ENCODE measurements at places on chromosomes 5 and 9.

- no peak for DNase-seq
These were observed 13.6 kb downstream of the MCCC2 start for GRCh38 chr5:71600783-71601182.

DNA sequence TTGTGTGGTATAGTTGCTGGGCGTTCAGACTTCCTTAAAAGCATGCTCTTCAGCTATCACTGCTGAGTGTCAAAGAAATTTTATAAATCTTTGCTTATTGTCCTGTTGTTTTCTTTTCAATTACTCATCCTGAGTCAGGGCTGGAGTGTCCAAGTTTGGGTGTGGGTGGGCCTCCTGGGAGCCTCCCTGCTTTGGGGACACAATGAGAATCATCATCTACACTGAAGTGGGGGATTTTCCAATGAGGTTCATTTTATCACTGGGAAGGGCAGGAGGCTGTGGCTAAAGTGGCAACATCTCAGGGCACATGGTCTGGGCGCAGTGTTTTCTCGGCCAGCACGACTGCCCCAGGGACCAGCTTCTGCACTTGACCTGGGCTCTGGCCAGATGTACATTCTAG lies 19.5 kb downstream of the GFPT2 start:
- DNase-seq = no peak

- no peak for DNase-seq
These were observed 9.0 kb upstream of the MOB3B start for GRCh38 chr9:27538647-27539046.

DNA sequence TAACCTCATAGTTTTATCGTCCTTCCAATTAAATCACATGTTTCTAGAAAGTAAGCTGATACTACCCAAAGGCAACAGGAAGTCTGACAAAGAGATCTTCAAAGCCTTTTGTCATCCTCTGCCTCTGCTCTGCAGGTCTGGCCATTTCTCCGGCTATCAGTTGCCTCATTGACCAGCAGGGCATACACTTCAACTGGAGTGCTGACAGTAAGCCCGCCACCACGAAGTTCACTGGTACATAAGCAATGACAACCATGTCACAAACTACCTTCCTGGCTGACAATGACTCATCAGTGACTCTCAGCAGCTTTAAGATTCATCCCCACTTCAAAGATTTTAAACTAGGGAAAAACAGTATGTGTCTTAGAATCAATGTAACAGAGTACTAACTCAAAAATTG lies 20.6 kb downstream of the SPTLC1 start:
- no peak for DNase-seq

DNA sequence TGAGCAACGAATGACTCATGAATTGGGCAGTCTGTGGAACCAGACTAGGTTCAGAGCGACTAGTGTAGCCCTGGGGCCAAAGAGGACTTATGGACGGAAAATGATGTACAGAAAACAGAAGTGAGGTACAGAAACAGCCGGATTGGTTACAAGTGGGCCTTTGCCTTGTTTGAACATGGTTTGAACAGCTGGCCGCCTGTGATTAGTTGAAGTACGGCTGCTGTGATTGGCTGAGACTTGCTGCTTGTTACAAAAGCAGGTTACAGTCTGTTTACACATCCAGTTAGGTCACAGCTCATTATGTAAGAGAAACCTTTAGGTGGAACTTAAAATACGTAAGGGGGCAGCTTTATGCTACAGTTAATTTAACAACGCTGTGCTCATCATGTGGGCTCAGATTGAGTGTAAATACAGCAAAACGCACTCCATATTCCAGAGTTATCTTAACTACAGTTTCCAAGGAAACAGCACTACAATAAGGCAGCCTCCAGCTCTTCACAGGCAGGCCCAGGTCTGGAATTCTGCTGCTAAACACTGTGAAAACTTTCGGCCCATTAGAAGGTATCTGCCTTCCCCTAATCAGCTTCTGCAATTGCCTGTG lies 6.5 kb downstream of the AMACR start:
- DNase-seq = no peak

DNA sequence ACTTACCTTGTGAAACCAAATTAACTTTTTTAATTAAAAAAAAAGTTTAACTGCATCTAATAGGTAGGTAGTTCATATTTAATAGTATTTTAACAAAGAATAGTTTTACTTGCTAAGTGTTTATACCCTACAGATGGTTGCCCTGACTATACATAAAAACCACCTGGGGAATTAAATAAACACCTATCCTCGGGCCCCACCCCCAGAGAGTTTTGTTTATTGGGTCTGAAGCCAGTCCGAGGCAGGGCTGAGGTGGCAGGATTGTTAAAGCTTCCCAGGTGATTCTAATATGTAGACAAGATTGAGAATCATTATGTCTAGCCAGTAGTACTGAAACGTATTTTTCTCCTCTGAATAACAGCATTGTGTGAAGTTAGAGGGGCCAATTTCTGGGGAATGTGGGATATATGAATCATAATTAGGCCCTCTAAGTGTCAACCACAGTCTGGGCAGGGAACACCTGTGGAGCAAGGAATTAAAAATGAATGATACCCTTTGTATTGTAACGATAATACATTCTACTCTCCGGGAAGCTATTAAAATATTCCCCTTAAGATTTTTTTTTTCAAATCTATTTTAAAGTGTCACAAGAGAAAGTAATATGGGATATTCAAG lies 5.6 kb upstream of the PAM start:
- no peak for DNase-seq

DNA sequence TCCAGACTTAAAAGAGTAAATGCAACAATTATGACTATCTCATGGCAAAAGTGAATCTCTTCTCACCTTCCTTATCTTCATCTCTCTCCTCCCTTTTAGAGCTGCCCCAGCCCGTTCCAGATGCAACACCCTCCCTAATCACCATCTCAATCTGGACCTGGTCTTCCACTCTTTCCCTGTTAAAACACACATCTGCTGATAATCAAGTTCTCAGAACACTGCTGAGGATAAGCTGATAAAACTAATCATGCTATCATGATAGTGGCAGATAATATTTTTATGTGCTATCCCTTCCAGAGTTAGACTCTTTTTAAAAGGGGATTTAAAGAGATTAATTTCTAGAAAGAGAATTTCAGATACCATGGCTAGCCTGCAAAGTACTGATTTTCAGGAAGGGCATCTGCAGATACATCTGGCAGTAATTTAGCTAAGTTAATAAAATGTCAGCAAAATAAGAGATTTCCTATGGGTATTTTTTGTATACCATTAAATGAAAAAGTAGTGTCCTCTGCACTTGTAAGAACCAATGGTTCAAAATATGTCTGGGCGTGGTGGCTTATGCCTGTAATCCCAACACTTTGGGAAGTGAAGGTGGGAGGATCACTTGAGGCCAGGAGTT lies 17.2 kb downstream of the SGTB start:
- DNase-seq = no peak

DNA sequence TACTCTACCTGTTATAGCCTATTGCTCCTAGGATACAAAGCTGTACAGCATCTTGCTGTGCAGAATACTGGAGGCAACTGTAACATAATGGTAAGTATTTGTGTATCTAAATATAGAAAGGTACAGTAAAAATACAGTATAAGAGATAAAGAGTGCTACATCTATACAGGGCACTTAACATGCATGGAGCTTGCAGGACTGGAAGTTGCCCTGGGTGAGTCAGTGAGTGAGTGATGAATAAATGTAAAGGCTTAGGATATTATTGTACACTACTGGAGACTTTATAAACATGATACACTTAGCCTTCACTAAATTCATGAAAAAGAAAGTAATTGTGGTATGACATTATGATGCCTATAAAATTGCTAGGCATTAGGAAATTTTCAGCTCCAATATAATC lies 65.5 kb upstream of the OSMR start:
- no peak for DNase-seq

DNA sequence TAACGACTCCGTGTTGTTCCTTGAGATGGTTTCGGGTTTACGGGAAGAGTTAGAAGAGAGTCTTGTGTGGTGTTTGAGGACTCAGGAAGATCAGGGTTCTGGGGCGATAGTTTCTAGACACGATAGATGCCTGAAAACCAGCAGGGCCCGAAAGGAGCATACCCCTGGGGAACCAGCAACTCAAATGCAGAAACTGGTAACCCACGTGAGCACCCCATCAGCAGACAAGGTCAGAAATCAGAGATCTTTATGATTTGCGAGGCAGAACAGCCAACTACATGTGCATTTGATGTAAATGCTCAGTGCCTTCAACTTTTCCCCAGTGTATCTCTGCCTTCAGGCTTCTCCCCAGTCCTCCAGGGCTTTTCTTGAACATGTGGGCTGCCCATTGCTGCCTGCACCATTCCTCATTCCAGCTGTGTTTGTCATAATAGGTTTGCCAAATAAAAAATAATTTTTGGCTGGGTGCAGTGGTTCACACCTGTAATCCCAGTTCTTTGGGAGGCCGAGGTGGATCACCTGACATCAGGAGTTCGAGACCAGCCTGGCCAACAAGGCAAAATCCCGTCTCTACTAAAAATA lies 75.1 kb downstream of the BASP1 start:
- DNase-seq = no peak

GRCh38 chr5:169354921-169355320 lies 54.0 kb upstream of the SLIT3 start:
- no peak for DNase-seq

GRCh38 chr9:129140397-129141065 lies 29.3 kb downstream of the PTPA start:
- no peak for DNase-seq
